Right lobe of liver (tissue), 6 donors: ENCODE measurements at places on chromosomes 7 and 10.

DNA sequence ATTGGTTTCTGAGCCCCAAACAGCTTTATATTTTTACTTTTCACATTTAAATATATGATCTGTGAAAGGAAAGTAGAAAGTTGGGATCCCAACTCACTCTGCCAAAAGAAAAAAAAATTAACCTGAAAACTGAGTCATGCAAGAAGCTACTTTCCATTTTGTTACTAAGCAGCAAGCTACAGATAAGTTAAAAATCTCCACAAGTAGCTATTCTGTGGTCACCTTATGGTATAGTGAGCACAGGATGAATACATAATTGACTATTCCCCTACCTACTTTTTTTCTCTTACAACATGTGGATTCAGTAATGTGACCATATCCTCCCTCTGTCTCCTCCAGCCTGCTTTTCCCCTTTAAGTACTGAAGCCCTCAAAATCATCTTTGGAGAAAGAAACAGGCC lies 30.3 kb upstream of the CREB3L2 start:
- no peak for DNase-seq

DNA sequence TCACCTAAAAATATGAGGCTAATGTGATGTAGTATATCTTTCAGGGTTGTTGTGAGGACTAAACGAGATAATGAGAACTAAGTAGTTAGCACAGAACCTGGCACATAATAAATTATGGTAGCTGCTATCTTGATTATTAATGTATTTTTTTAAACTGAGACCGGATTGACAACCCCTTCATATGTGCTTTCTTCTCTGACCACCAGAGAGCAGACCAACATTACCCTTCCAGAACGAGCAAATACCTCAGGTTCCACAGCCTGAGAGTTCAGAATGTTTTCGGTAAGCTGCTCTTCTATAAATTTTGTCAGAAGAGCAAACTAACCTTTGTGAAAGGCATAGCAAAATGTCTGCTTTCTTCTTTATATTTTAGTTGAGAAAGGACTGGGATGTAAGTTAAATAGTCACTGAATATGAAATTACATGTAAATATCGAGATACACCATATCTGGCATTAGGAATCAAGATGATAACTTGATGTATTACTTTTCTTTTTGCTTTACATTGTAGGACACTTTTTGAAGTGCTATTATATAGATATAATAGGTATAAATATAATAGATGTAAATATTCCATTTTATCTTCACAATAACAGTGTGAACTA lies 13.6 kb upstream of the BPGM start:
- no peak for DNase-seq

- no peak for DNase-seq
These were observed 33.9 kb upstream of the SLC29A3 start for GRCh38 chr10:71285180-71285545.

GRCh38 chr10:98696516-98696915 lies 249.8 kb upstream of the HPS1 start:
- no peak for DNase-seq

- DNase-seq: no peak
These were observed 55.7 kb downstream of the RALA start for GRCh38 chr7:39678930-39679709.

GRCh38 chr7:157352516-157352915 lies 15.7 kb downstream of the DNAJB6 start:
- no peak for DNase-seq

- DNase-seq: no peak
These were observed 42.4 kb downstream of the PRPF18 start for GRCh38 chr10:13629116-13629515.

GRCh38 chr10:132061465-132061864 lies 4.3 kb upstream of the JAKMIP3 start:
- no peak for DNase-seq

DNA sequence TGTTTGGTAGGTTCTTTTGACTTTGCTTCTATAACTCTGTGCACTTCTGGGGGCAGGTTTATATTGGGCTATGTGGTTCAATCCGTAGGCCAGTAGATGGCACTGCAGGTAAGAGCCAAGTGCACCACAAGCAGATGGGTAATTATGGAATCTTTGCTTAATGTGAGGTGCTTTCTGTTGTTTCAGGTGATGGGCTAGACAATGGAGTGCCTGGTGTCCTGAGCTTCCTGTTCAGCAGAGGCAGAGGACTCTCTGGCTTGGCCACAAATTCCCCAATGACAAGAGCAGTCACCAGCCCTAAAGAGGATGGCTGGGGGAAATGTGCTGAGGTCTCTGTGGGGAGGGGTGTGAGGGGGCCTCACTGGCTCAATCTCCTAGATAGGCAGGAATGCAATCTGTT lies 455.0 kb downstream of the CCSER2 start:
- DNase-seq: no peak

GRCh38 chr7:106009503-106010226 lies 46.6 kb downstream of the CDHR3 start:
- peak; percentile 69 for DNase-seq

DNA sequence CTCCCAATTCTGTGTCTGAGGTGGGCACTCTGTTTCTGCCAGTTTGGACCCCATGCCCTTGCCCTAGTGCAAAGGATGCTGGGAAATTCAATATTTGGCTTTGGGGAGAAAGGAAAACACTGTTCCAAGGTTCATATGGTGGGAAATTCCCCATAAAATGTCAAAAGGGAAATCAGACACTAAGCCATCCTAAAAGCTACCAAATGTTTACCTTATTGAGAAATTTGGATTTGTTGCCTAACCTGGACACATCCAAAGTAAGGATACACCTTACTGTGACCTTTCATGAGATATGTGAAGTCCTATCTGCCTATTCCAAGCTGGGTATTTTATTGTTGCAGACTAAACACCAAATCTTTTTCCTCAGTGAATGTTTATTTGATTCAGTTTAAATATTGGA lies 109.1 kb downstream of the CYP26A1 start:
- DNase-seq: no peak

- DNase-seq: no peak
These were observed 246.1 kb downstream of the LRRTM3 start for GRCh38 chr10:67171970-67172369.

GRCh38 chr7:22675917-22676343 lies 51.1 kb upstream of the IL6 start:
- no peak for DNase-seq

DNA sequence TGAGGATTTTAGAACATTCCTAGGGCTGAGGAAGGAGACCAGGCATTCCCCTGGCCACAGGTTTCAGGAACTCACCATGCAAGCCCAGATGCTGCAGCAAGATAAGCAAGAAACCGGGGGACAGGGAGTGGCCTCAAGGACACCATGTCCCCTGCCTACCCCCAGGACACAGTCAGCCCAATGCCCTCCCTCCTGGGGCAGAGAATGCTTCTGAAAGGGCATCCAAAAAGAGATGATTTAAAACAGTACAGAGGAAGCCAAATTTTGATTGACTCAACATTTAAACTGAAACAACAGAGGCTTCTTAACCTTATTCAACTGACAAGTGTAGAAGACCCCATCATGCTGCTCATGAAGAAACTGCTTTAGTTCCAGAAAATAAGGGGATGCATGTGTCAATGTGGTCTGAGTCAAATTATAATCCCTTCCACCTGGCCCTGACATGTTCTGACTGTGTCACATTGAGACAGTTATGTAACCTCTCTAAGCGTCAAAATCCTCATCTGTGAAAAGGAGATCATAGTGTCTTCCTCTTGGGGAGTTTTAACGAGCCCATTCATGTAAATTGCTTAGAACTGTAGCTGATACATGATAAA lies 60.0 kb downstream of the ICA1 start:
- DNase-seq: no peak

GRCh38 chr10:1156921-1157614 lies 100.9 kb downstream of the WDR37 start:
- no peak for DNase-seq

- no peak for DNase-seq
These were observed 163.0 kb upstream of the PPP1R3A start for GRCh38 chr7:114081606-114082425.

- no peak for DNase-seq
These were observed 7.9 kb downstream of the NXPH1 start for GRCh38 chr7:8441106-8441965.

GRCh38 chr10:114173603-114173920 lies 441 bp downstream of the CCDC186 start:
- no peak for DNase-seq

- DNase-seq: no peak
These were observed 58.8 kb upstream of the AKR1E2 start for GRCh38 chr10:4767033-4767814.
